ENCODE measurements at places on chromosomes 3 and 15.

DNA sequence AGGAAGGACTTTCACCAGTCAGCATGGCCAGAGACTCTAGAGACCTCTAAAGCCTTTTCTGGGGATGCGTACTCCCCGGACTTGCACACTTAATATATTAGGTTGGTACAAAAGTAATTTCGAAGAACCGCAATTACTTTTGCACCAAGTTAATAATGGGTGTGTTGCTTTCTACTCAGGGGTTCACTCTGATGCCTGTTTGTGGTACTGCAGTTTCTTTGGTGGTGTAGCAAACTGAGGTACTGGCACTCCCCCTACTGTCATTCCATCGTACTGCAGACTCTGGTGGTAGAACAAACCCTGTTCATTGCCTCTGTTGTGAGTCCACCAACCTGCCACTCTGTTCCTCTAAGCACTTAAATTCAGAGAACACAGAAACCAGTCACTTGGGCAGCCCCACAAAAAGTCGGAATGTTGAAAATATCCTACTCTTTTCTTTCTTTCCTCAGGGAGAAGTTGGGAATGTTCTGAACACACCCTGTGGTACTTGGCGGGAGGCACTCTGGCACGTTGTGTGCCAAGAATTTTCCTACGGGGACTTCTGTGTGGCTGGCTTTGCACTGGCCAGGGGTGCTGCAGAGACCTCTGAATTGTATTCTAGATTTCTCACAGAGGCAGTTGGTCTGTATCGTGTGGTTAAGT, 46.3 kb downstream of the GABRG3 start:
- no peak overlapping the region for H3K4me3 ChIP-seq
- H3K4me1 ChIP-seq, result no peaks in the 10 kb centered on the region
- H3K36me3 ChIP-seq, result no peaks in the 10 kb centered on the region
- H3K27ac ChIP-seq, result no peak overlapping the region
- peak; percentile 12 for DNase-seq

- no peak for DNase-seq
- peaks cover 74% of the 10 kb centered on the region for H3K4me1 ChIP-seq
- peak overlapping the region; percentile 85 for H3K27ac ChIP-seq
- no peaks in the 10 kb centered on the region for H3K36me3 ChIP-seq
- H3K4me3 ChIP-seq, result peak overlapping the region; percentile 52
- H3K27me3 ChIP-seq, result no peaks in the 10 kb centered on the region
Observed at GRCh38 chr3:59451800-59452746, 402.2 kb upstream of the CFAP20DC start.

DNA sequence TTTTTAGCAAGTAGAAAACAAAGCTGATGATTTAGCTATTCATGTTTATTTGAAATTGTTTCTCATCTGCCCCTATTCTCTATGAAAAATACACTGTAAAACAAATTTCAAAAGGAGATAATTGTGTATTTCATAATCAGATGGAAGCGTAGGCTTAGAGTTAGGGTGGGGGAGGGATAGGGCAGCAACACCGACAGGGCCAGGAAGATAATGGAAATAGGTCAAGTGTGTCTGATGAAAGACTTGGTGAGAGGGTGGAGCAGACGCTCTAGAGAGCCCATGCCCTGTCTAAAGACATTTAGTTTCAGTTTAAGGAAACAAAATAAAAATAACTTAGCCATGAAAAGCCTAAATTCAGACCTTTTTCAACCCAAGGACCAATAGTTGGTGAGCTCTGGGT, 51.6 kb upstream of the ARL6 start:
- H3K4me1 ChIP-seq, result no peaks in the 10 kb centered on the region
- no peak overlapping the region for H3K4me3 ChIP-seq
- no peak for DNase-seq
- H3K27ac ChIP-seq, result no peak overlapping the region
- peaks cover 2% of the 10 kb centered on the region for H3K27me3 ChIP-seq

DNA sequence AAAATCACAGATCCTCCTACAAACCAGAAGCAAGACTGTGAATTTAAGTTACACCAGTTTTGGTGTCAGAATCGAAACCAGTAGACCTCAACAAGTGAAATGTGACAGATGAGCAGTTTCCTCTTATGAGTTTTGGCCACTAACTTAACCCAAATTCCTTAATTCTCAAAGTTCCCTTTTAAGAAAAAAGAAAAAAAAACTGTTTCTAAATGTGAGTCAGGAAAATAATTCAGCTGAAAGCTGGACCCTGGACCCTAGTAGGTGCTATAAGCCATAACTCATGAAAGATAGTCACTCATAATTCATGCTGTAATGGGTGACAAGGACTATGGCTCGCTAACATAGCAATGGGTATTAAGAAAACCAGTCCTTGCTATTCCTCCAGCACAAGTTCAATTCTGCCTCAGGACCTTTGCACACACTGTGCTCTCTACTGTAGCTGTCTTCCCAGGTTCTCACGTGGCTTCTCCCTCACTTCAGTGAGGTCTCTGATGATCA, 9.0 kb upstream of the THRB start:
- no peak for DNase-seq
- H3K27me3 ChIP-seq, result peaks cover 5% of the 10 kb centered on the region
- H3K4me1 ChIP-seq, result peaks cover 23% of the 10 kb centered on the region
- H3K27ac ChIP-seq, result peak overlapping the region; percentile 13
- no peak overlapping the region for H3K4me3 ChIP-seq

DNA sequence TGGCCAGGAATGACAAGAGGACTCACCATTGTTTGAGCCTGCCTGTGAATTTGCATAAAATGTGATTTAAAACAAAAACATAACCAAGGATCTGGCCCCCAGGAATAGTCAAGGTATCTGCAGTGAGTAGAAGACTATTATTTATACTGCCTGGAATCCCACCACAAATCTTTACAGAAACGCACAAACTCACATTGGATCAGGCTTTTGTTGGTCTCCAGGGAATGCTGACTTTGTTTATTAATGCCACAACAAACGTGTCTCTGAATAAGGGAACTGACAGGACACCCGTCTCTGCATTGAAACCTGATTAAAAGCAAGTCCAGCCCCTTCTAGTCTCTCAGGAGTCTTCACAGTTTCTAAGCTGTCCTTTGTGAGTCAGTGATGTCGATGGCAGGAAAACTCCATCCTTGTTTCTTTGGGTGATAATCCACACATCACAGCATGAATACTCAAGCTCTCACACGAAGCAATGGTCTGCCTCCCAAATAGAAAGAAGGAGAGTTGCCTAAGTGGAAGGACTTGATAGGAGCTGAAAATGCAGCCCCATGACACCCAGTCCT, 37.7 kb downstream of the CLDN18 start:
- peaks cover 32% of the 10 kb centered on the region for H3K27me3 ChIP-seq
- no peak overlapping the region for H3K27ac ChIP-seq
- no peak overlapping the region for H3K4me3 ChIP-seq
- DNase-seq, result no peak

- no peak overlapping the region for H3K27ac ChIP-seq
- no peaks in the 10 kb centered on the region for H3K36me3 ChIP-seq
- no peak overlapping the region for H3K4me3 ChIP-seq
- no peak for DNase-seq
Observed at GRCh38 chr3:53357458-53357857, 10.1 kb upstream of the DCP1A start.

DNA sequence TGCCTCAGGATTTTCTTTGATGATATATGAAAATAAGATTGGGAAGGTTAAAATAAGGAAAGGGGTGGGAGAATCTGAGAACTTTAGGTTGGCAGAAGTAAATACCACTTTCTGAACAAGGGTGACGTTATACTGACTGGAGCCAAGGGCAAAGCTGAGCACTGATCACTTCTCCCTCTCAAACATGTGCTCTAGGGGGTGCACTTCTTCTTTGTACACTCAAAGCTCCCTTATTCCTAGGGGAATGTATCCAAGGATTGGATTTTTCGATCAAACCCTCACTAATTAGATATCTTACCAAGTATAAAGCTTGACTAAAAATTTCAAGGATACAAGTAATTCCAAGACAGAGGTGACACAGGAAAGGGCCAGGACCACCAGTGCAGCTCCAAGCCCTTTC, 243.9 kb upstream of the UMPS start:
- peaks cover 24% of the 10 kb centered on the region for H3K27me3 ChIP-seq
- DNase-seq, result no peak
- H3K4me3 ChIP-seq, result no peak overlapping the region
- H3K36me3 ChIP-seq, result no peaks in the 10 kb centered on the region

DNA sequence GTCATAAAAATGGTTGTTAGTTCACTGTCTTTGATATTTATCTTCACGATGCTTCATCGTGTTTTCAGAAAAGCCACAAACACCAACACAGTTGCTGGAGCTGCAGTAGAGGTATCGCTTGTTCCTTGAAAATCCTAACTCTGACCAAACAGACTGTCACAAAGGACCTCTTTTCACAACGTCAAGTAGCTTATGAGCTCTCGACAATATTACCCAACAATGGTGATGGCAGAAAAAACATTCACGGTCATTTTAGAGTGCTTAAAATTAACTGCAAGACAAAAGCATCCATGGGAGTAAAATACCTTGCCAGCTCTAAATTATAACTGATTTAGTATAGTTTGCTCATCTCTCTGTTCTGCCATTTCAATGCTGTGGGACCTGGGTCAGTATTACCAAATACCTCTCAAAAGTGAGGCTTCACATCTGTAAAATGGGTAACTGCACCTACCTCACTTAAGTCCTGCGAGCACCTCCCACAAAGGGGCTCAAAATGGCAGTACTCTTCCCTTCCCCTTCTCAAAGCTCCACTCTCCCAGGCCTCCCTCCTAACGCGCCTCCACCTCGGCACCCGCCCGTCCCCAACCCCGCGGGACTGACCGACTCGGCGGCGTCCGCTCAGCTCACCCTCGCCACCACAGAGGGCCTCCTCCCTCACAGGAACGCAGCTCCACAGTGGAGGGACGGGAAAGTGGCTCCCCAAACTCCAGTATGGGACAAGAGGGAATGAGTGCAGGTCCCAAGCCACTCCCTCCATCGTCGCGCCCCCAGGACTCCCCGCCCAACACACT, 546 bp downstream of the TRIM59 start:
- peak overlapping the region; percentile 97 for H3K4me3 ChIP-seq
- H3K27me3 ChIP-seq, result no peaks in the 10 kb centered on the region

DNA sequence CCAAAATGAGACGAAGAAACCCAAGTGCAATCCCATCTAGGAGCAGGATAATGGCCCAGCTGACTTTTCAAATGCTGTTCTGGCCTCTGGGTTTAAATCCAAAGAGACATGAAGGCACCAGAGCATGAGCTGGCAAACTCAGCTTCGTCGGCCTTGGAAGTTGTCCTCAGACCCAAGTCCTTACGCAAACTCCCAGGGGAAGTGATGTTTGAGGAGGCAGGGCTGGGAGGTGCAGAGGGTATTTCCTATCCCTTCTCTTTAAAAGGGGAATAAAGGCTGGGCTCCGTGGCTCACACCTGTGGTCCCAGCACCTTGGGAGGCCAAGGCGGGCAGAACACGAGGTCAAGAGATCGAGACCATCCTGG, 68.9 kb upstream of the HERC1 start:
- peaks cover 45% of the 10 kb centered on the region for H3K4me1 ChIP-seq
- no peaks in the 10 kb centered on the region for H3K27me3 ChIP-seq
- H3K36me3 ChIP-seq, result no peaks in the 10 kb centered on the region
- H3K4me3 ChIP-seq, result no peak overlapping the region
- no peak overlapping the region for H3K27ac ChIP-seq

DNA sequence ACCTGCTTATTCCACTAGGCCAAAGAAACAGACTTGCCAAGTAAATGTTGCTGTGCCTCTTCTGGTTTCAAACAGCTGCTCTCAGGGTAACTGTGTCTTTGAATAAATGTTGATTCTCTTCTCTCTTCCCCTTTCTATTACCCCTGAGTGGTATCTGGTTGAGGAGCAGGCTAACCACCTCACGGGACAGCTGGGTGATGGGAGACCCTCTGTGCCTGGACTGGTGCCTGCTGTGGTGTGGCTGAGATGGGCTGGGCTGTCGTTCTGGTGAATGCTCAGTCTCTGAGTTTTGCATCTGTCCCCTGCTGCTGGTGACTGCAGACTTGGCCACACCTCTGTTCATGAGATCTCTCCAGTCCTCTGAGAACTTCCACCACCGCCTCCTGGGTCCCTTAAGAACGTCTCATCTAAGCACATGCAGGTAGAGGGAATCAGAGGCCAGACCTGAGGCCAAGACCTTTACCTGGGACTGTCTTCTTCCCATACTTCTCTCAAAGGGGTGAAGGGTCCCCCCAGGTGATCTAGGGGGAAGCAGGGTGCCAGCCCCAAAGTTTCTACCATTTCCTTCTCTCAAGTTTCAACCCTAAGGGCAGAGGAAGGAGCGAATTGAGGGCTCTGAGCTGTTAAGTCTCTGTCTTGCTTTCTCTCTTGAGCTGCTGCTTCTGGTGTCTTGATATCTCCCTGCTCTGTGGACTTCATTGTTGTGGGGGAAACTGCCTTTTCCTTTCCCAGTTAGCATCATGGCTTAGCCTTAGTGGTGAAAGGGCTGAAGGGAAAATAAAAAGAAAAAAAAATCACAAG, 252.9 kb downstream of the EBLN2 start:
- H3K27me3 ChIP-seq, result no peaks in the 10 kb centered on the region
- no peaks in the 10 kb centered on the region for H3K36me3 ChIP-seq
- no peak for DNase-seq
- H3K27ac ChIP-seq, result no peak overlapping the region
- no peak overlapping the region for H3K4me3 ChIP-seq
- no peaks in the 10 kb centered on the region for H3K4me1 ChIP-seq

DNA sequence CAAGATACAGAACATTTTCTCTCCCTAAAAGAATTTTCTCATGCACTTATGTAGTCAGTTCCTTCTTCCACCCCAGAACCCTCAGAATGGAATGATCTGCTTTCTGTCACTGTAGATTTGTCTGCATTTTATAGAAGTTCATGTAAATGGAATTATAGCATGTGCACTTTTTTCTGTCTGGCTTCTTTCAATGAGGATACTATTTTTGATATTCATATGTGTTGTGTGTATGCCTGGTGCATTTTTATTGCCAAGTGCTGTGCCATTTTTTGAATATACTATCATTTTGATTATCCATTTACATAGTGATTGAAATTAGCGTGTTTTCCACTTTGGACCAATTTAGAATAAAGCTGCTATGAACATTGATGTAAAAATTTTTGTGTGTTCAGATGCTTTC, 156.6 kb upstream of the ALCAM start:
- no peak overlapping the region for H3K4me3 ChIP-seq
- DNase-seq, result no peak
- no peaks in the 10 kb centered on the region for H3K4me1 ChIP-seq
- H3K27ac ChIP-seq, result no peak overlapping the region
- H3K36me3 ChIP-seq, result no peaks in the 10 kb centered on the region
- no peaks in the 10 kb centered on the region for H3K27me3 ChIP-seq

DNA sequence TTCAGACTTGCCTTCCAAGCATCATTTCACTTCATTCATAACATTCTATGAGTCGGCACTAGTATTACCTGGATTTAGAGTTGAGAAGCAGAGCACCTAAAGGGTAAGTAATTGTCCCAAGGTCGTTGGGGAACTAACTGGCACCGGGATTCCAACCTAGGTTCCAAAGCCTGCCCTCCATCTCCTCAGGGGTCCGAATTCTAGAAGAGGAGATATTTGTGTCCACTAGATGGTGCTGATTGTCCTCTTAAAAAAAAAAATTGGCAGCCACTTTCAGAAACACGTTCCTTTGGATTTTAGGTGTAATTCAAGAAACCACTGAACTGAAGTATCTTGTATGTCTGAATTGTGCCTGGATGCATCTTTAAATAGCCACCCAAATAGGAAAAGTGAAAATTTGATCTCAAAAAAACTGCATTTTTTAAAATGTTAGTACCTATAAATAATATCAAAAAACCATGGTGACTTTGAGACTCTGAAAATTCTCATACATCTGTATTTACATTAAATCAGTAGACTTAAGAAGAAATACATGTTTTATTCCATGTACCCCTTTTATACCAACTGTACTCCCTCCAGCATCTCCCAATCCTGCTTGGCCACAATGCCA, 3.9 kb upstream of the FSIP1 start:
- no peaks in the 10 kb centered on the region for H3K36me3 ChIP-seq
- H3K27me3 ChIP-seq, result no peaks in the 10 kb centered on the region
- no peak overlapping the region for H3K4me3 ChIP-seq

- no peaks in the 10 kb centered on the region for H3K27me3 ChIP-seq
- H3K27ac ChIP-seq, result no peak overlapping the region
- H3K4me3 ChIP-seq, result no peak overlapping the region
- peaks cover 11% of the 10 kb centered on the region for H3K4me1 ChIP-seq
Observed at GRCh38 chr15:63722204-63722808, 111.4 kb downstream of the HERC1 start.
